KG1 (cell line): ENCODE measurements at places on chromosomes 1 and 21.

- DNase-seq = no peak
Measured at GRCh38 chr1:27478098-27478497, 11.9 kb downstream of the WASF2 start.

DNA sequence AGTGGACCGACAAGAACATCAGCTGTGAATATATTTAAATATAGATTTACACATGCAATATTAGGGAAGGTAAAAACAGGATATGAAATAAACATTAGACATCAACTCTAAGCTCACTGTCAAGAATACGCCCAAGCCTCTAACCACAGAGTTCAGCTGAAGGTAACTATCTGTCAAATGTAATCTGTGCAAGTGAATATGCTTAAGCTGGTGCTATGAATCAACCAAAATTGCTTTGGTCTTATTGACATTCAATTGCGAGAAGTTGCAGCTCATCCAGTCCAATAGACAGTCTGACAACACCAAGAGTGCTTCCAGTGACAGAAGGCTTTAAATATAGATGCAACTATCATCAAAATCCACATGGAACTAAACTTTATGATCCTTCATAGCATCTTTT, 32.3 kb downstream of the USH2A start:
- no peak for DNase-seq

GRCh38 chr1:109617291-109617801, 2.1 kb downstream of the GNAT2 start:
- no peak for DNase-seq

DNA sequence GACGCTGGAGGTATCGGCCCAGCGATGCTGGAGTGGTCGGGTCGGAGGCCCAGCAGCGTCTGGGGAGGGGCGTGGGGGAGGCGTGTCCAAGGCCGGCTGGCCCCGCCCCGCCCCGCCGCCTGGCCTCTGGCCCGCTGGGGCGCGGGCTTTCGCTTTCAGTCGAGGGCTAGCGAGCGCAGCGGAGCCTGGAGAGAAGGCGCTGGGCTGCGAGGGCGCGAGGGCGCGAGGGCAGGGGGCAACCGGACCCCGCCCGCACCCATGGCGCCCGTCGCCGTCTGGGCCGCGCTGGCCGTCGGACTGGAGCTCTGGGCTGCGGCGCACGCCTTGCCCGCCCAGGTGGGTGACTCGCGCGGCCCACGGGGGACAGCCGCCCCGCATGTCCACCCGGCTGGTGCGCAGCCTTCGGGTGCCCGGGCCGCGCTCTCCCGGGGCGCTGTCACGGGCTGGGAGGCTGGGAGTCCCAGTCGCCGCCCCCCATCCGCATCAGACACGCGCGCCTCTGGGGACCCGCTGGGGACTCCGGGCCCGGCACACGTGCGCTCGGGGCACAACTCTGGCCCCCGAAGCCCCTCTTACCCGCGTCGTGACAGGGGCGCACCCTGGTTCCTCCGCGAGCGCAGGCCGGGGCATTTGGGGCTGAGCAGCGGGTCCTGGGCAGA, at the start of gene TNFRSF1B:
Gene TNFRSF1B, plus strand, starts transcription at position 158 of the 659 bp plus-strand sequence. Its CDS starts 101 bp downstream, at position 259.
- peak; percentile 11 for DNase-seq

GRCh38 chr1:119141020-119141424, 569 bp upstream of the WARS2 start:
- peak; percentile 24 for DNase-seq

DNA sequence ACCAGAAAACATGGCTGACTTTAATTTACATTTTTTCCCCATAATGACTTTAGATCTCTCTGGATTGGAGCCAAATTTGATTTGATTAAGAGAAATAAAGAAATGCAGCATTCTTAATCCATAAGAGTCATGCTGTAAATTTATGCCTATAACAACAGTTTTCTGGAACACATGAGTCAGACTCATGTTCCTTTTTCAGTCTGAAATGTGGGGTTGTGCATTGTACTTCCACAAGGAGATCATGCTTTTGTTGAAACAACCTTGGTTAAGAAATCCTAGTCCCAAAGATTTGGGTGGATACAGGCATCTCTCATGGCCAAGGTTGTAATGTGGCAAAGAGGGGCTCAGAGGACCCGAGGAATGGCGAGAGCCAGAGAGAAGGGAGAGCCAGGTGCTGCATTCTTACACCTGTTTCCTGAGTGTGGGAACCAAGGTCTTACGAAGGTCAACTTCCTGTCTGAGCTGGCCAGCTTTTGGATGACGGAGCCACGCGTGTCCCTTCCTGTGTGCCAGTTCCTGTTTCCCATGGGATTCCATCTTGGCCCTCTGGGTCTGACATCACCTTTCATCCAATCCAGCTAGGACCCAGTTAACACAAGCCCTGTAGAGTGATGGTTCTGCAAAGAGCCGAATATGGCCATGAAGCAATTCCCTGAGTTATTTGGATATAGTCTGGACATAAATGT, 23.1 kb downstream of the CLDN14 start:
- no peak for DNase-seq

- DNase-seq = no peak
Measured at GRCh38 chr1:213669964-213670691, 317.6 kb upstream of the PROX1 start.

- no peak for DNase-seq
Measured at GRCh38 chr1:28087614-28088167, 719 bp downstream of the EYA3 start.

DNA sequence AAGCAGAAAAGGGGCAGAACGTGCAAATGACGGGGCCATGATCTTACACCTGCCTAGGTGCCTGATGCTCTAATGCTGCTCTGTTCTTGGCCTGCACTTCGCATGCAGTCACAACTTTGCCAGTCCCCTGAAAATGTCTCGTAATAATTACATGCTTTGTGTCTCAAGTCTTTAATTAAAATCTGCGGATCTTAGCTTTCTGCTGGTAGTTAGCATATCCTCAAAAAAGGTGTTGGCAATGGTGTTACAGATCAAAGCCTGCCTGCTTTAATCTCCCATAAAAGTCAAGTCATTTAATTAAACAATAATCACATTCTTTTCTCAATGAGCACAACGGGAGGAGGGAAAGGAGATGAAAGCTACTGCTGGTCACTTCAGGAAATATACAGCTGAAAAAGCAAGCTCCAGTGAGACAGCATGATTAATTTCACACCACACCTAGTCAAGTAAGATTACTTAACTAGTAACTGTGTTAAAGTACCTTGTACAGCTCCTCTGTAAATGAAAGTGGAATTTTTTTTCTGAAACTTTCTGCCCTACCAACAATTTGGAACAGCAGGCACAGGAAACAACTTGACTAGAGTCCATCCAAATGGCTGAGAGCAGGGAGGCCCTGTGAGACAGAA, 45.8 kb downstream of the STX6 start:
- no peak for DNase-seq

DNA sequence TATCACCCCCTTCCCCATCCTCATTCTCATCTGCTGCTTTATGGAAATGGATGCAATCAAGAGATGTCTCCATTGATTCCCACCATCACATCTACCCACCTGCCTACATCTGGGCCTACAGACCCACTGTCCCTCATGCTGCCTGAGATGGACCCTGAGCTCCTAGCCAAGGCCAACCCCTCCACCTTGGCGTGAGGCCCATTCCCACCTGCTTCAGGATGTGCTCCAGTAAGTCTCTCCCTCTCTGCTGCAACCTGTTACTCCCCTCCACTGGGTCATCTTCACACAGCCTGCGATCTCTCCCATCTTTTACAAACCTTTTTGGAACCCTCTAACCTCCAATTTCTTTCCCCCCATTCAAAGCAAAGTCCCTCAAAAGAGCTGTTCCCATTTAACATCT, 4.5 kb upstream of the GALE start:
- DNase-seq = no peak
